Upper lobe of left lung (tissue), 6 donors: ENCODE measurements at places on chromosomes 12 and 14. TPM values are rescaled to one million over a fixed set of nuclear protein-coding genes. Genes with fewer than 3 reads are reported as not detected.

- no peak overlapping the region for H3K4me3 ChIP-seq
- no peaks in the 10 kb centered on the region for H3K4me1 ChIP-seq
- H3K27me3 ChIP-seq = no peaks in the 10 kb centered on the region
- no peak overlapping the region for H3K27ac ChIP-seq
- DNase-seq = no peak
- H3K36me3 ChIP-seq = no peaks in the 10 kb centered on the region
Measured at GRCh38 chr12:107396991-107397390, 288.6 kb upstream of the PWP1 start.

GRCh38 chr12:69057742-69058141, 124.8 kb upstream of the CPM start:
- H3K27ac ChIP-seq = no peak overlapping the region
- no peaks in the 10 kb centered on the region for H3K36me3 ChIP-seq
- peaks cover 33% of the 10 kb centered on the region for H3K4me1 ChIP-seq
- H3K27me3 ChIP-seq = no peaks in the 10 kb centered on the region
- DNase-seq = no peak
- H3K4me3 ChIP-seq = no peak overlapping the region

- no peaks in the 10 kb centered on the region for H3K27me3 ChIP-seq
- H3K4me3 ChIP-seq = no peak overlapping the region
- H3K4me1 ChIP-seq = peaks cover 11% of the 10 kb centered on the region
- no peak overlapping the region for H3K27ac ChIP-seq
Measured at GRCh38 chr14:103680491-103681231, 34.6 kb downstream of the XRCC3 start.

DNA sequence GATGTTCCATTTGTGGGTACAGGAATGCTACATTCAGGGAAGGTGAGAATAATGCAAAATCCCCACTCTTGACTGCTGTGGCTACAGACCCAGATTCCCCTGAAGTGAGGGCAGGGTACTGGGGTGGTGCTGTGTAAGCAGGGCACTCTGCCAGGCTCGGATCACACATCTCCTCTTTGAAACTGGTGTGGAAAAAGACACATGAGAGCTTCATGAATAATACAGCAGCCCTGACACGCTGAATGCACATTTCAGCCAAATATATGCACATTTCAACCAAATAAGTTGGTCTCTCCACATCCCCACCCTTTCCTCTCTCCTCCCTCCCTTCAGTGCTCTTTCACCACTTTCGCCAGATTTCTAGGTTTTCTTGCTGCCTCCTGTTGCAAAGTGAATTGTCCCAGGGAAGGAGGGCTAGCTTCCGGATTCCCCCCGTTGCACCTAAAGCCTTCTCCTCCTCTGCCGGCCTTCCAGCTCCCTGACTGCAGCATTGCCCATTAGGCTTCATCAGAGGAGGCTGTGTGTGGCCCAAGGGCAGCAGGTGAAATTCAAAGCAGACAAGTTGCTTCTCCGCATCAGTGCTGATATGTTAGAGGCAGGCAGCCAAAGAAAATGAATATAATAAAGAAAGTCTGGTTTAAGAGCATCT, 118.2 kb upstream of the TMCC3 start:
- DNase-seq = no peak
- no peaks in the 10 kb centered on the region for H3K4me1 ChIP-seq

DNA sequence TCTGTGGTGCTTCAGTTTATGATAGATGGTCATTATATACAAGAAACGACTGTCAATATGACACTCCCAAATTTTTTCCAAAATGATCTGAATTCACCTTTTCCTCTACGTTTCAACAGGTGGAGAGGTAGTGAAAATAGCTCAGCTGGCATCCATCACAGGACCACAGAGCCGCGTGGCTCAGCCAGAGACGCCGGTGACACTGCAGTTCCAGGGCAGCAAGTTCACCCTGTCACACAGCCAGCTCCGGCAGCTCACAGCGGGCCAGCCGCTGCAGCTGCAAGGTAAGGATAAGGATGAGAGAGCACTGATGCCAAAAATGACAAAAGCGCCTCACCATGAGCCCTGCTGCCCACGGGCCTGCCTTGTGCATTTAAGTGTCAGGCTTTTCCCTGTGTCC, 73.9 kb downstream of the EP400 start:
- peak; percentile 59 for DNase-seq
- H3K27ac ChIP-seq = no peak overlapping the region
- H3K36me3 ChIP-seq = peaks cover 87% of the 10 kb centered on the region
- H3K4me3 ChIP-seq = no peak overlapping the region
- H3K4me1 ChIP-seq = no peaks in the 10 kb centered on the region
- no peaks in the 10 kb centered on the region for H3K27me3 ChIP-seq

Gene KRT83
- total RNA-seq = not detected

Gene E2F7
- not detected for total RNA-seq

DNA sequence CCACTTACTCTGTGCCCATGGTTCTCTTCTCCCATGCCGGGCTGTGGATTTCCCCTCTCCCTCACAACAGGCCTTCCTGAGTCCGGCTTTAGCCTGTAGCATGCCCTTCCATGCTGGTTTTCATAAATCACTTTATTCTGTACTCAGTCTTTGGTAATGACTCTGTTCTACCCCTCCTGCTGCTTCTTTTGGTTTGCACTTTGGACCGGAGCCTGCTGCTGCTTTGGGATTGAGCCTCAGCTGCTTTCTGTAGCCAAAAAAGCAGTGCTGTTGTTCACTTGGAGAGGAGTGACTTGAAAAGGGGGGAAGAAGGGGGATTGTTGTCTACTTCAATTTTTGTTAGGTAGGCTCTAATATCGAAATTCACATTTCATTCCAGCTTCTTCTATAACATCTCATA, 8.5 kb upstream of the SLC6A13 start:
- H3K4me3 ChIP-seq = no peak overlapping the region
- H3K4me1 ChIP-seq = no peaks in the 10 kb centered on the region
- DNase-seq = no peak
- no peak overlapping the region for H3K27ac ChIP-seq
- H3K27me3 ChIP-seq = no peaks in the 10 kb centered on the region

Gene ZNF219
- total RNA-seq = 58.4 TPM

GRCh38 chr12:82325540-82326336, 32.4 kb downstream of the CCDC59 start:
- DNase-seq = no peak
- H3K36me3 ChIP-seq = no peaks in the 10 kb centered on the region
- H3K4me3 ChIP-seq = no peak overlapping the region
- no peaks in the 10 kb centered on the region for H3K27me3 ChIP-seq
- H3K4me1 ChIP-seq = no peaks in the 10 kb centered on the region
- H3K27ac ChIP-seq = no peak overlapping the region

DNA sequence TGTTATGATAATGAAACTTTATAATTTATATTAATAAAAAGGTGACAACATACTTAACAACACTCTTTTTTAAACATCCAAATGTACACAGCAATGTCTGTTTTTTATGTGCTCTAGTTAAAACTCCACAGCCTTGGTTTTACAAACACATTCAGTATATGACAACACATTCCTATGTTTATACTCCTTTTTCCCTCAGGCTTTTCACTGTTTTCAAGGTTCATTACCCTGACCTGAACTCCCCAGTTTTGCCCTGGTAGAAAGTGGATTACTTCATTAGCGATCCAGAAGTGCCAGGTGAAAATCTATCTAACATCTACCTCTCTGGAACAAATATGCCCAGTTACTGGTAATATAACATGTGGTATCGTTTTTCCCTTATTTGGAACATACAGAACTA, 340.2 kb upstream of the DDHD1 start:
- no peaks in the 10 kb centered on the region for H3K36me3 ChIP-seq
- no peaks in the 10 kb centered on the region for H3K27me3 ChIP-seq
- no peak for DNase-seq
- H3K4me1 ChIP-seq = no peaks in the 10 kb centered on the region
- no peak overlapping the region for H3K27ac ChIP-seq

- DNase-seq = no peak
- no peaks in the 10 kb centered on the region for H3K36me3 ChIP-seq
- H3K27me3 ChIP-seq = no peaks in the 10 kb centered on the region
- no peak overlapping the region for H3K4me3 ChIP-seq
Measured at GRCh38 chr12:59874781-59875180, 279.0 kb downstream of the SLC16A7 start.

DNA sequence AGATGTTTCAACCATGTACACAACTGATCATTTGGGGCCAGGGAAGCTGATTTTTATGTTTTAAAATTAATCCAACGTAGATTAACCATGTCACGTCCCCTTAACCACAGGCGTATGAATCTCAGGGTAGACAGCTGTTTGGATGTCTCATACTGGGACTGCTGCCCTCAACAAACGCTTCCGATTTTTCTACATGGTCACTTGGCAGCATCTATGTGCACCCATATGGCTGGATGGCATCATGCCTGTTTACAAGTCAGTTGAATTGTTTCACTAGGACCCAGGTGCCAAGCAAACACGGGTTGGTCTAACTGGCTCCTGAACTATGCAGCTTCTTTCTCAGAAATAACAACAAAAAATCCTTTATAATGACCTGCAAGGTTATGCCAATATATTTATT, 393.8 kb downstream of the NPAS3 start:
- H3K27me3 ChIP-seq = no peaks in the 10 kb centered on the region
- H3K4me1 ChIP-seq = no peaks in the 10 kb centered on the region
- H3K4me3 ChIP-seq = no peak overlapping the region
- no peak for DNase-seq

DNA sequence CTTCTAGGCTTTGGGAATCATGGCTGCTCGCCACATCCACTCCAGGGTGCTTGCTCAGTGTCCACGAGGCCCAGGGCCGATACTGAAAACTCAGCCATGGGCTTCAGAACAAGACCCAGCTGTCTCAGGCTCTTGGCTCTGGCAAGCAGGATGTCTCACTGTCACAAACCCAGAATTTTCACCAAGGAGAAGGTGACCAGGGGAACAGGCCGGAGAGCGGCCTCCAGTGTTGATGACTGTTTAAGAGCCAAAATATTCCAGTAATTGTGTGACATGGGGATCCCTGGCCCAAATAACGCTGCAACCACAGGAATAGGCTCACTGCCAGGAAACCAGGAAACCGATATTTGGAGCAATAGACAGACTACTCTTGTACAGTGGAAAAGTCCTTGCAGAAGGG, 9.8 kb upstream of the SERPINA5 start:
- no peak overlapping the region for H3K27ac ChIP-seq
- H3K4me3 ChIP-seq = no peak overlapping the region
- no peaks in the 10 kb centered on the region for H3K36me3 ChIP-seq
- no peaks in the 10 kb centered on the region for H3K4me1 ChIP-seq
- no peak for DNase-seq

GRCh38 chr14:93120517-93120916, 4.8 kb upstream of the ITPK1 start:
- peaks cover 5% of the 10 kb centered on the region for H3K4me1 ChIP-seq
- H3K27ac ChIP-seq = no peak overlapping the region
- no peaks in the 10 kb centered on the region for H3K36me3 ChIP-seq
- DNase-seq = no peak
- H3K4me3 ChIP-seq = no peak overlapping the region

GRCh38 chr12:46839964-46840363, 14.2 kb upstream of the SLC38A4 start:
- H3K36me3 ChIP-seq = no peaks in the 10 kb centered on the region
- no peak overlapping the region for H3K27ac ChIP-seq
- H3K4me1 ChIP-seq = peaks cover 4% of the 10 kb centered on the region
- no peaks in the 10 kb centered on the region for H3K27me3 ChIP-seq

DNA sequence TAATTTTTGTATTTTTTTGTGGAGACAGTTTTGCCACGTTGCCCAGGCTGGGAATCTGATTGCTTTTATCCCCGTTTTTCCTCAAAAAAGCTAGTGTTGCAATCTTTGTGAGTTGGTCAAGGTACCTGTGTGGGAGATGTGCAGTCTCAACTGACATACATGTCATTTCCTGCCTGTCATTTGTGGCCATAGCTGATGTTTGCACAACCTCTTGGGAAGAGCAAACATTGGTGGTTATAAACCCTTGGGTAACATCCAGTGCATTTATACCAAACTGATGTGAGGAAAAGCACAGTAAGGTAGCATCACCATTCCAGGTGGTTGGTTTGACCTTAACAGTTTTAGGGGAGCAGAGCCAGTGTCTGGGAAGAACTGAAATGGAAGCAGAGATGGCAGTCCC, 54.7 kb downstream of the ATG14 start:
- peaks cover 6% of the 10 kb centered on the region for H3K4me1 ChIP-seq
- peaks cover 16% of the 10 kb centered on the region for H3K36me3 ChIP-seq
- no peak overlapping the region for H3K27ac ChIP-seq
- DNase-seq = no peak
- H3K27me3 ChIP-seq = no peaks in the 10 kb centered on the region
- no peak overlapping the region for H3K4me3 ChIP-seq

DNA sequence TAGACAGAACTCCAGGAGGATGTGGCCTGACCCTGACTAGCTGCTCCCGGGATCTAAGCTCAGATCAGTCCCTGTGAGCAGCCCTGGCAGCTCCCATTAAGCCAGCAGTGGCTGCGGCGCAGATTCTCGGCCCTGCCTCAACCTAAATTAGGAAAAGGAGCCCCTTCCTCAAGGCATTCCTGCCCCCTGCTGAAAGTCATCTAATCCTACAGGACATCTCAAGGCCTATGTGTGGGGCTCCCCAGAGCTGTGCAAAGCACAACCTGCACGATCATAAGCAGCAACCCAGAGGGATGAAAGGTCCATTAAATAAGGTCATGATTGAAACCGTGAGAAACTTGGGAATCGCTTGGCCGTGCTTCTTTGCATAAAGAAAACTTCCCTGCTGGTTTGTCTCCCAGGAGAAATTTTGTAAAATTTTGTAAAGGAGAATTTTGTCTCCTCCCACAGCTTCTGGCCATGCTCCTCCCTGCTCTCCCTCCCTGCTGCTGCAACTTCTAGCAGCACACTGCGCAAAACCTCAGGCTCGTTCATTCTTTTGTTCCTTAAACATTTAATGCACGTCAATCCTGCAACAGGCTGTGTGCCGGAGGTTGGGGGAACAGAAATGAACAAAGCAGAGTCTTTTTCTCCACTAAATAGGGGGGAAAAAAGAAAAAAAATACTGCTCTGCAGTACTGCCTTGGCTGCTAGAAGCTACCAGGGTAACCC, 96.6 kb upstream of the SLC35F4 start:
- H3K36me3 ChIP-seq = no peaks in the 10 kb centered on the region
- no peak for DNase-seq
- H3K27ac ChIP-seq = no peak overlapping the region
- no peak overlapping the region for H3K4me3 ChIP-seq
- H3K27me3 ChIP-seq = no peaks in the 10 kb centered on the region

DNA sequence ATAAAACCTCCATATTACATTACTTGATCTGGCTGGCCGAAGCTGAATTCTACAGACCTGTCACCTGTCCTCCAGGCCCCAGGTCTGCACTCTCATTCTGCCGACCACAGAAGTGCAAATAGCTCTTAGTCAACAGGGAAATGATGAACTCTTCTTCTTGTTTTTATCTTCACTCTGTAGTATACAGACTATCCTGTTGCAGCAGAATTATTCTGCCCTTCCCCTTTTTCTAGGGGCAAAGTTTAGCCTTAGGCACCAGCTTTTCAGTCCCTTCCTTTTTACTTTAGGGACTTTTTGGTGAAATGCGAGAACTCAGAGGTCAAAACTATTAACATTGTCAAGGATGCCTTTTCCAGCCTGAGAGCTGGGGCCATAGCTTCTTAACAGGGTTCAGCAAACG, 229.6 kb upstream of the EGLN3 start:
- no peaks in the 10 kb centered on the region for H3K36me3 ChIP-seq
- H3K4me1 ChIP-seq = no peaks in the 10 kb centered on the region
- no peak for DNase-seq
- no peak overlapping the region for H3K4me3 ChIP-seq

- no peak for DNase-seq
- no peaks in the 10 kb centered on the region for H3K27me3 ChIP-seq
- no peak overlapping the region for H3K27ac ChIP-seq
- H3K4me1 ChIP-seq = no peaks in the 10 kb centered on the region
- no peaks in the 10 kb centered on the region for H3K36me3 ChIP-seq
- H3K4me3 ChIP-seq = no peak overlapping the region
Measured at GRCh38 chr14:34113005-34113511, 162.2 kb upstream of the EGLN3 start.

- no peaks in the 10 kb centered on the region for H3K27me3 ChIP-seq
- H3K27ac ChIP-seq = no peak overlapping the region
- H3K36me3 ChIP-seq = no peaks in the 10 kb centered on the region
- H3K4me1 ChIP-seq = peaks cover 33% of the 10 kb centered on the region
Measured at GRCh38 chr12:104665296-104665695, 208.5 kb downstream of the CHST11 start.
